ENCODE measurements at places on chromosomes 6 and 20. TPM values are rescaled to one million over a fixed set of nuclear protein-coding genes. Genes with fewer than 3 reads are reported as not detected.

GRCh38 chr6:4675121-4675520, 101.1 kb upstream of the CDYL start:
- DNase-seq, result no peak

GRCh38 chr6:132964868-132965382, 150.6 kb downstream of the RPS12 start:
- DNase-seq, result no peak

OOEP gene
- total RNA-seq, result not detected

DNA sequence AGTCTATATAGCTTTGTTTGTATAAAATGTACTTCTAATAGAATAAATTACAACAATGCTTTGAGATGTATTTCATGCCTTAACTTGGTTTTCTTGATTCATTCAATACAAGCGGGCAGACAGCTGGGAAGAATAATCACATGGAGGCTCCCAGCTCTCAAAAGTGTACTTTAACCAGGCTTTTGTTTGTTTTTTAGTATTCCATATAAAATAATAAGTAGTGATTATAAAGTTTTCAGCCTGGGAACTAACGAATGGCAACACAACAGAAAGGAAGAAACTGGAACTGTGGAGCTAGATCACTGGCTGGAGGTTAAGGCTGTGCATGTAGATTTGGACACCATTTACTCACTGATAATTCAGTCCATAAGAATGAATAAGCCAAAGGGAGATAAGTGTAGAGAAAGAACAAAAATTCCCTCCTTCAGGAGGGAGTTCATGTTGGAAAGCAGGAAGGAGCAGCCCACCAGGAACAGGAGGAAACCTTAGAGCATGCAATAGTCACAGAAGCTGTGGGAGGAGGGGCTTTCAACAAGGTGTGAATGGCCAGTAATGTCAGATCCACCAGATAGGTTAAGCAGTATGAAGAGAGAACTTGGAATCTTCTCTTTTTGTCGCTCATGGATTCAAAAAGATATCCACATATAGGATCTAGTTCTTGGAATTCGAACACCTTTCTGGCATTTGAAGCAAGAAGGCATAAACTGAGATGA, 41.2 kb upstream of the SLC35D3 start:
- DNase-seq, result no peak

DNA sequence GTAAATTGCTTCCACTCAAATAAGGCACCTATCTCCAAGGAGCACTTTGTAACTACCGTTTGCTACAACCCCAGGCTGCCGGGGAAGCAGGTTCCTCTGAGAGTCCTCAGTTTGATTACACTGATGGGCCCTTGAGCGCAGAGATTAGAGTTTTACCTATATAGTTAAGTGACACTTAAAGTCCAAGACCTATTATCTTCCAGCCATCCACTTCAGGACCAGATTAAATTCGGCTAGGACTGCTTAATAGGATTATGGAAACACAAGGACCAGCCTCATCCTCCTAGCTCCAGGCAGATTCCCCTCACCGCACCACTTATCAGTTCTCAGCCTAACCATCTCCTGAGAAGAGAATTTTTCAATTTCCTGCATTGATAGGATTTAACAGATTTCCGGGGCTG, 64.7 kb upstream of the TIAM2 start:
- no peak for DNase-seq

FLOT1 gene
- total RNA-seq, result 207 TPM

- no peak for DNase-seq
Observed at GRCh38 chr20:38386004-38386403, 39.7 kb downstream of the LBP start.

GRCh38 chr6:167710363-167710920, 116.3 kb upstream of the AFDN start:
- no peak for DNase-seq

SNAI1 gene
- total RNA-seq, result 0.81 TPM

GRCh38 chr20:40744818-40745175, 55.8 kb upstream of the MAFB start:
- DNase-seq, result no peak

- DNase-seq, result no peak
Observed at GRCh38 chr6:97198046-97198565, 84.9 kb downstream of the MMS22L start.

- DNase-seq, result no peak
Observed at GRCh38 chr6:155319902-155320301, 5.6 kb upstream of the TFB1M start.

GSTA3 gene
- not detected for total RNA-seq

MTG2 gene
- 20.8 TPM for total RNA-seq

- no peak for DNase-seq
Observed at GRCh38 chr6:19599796-19600464, 237.2 kb upstream of the ID4 start.

- DNase-seq, result no peak
Observed at GRCh38 chr6:169038691-169039090, 215.0 kb downstream of the THBS2 start.

DNA sequence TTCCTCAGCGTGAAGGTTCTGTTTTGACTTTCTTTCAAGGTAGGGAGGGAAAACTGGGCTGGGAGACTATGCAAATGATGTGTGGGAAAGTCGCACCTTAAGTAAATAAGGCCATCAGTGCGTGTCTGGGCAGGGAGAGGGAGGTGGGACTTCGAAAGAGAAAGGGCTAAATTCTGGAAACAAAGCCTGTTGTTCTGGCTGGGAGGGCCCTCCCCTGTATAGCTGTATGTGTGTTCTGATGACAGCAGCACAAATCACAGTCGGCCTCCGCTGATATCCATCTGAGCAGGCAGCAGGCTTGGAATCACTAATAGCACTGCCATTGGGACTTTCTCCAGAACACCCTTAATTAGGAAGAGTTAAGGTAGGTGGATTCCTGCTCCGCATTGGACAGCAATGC, 19.2 kb downstream of the JAG1 start:
- no peak for DNase-seq

SNRNP48 gene
- total RNA-seq, result 17.5 TPM

DNA sequence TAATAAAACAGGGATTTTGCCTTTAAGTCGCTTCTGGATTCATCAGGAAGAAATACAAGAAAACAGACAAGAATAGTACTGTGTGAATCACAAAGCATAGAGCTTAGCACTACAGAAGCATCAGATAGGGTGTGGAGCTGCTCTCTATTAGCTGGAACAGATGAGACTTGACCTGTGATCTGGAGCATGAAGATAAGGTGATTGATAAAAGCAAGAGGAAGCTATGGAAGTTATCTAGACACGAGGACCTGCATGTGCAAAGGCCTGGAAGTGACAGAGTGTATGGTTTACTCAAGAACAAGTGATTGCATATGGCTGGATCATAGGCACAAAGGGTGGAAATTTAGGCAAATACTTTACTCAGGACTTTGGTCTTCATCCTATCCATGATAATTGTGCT, 112.9 kb upstream of the MLIP start:
- DNase-seq, result no peak

HLA-DOA gene
- 1.2 TPM for total RNA-seq

GRCh38 chr6:2549834-2550233, 200.9 kb downstream of the MYLK4 start:
- DNase-seq, result no peak

- peak; percentile 57 for DNase-seq
Observed at GRCh38 chr6:46490425-46491200, 636 bp downstream of the RCAN2 start.

- DNase-seq, result no peak
Observed at GRCh38 chr6:131183427-131184095, 48.3 kb downstream of the AKAP7 start.

EFCAB8 gene
- not detected for total RNA-seq

- no peak for DNase-seq
Observed at GRCh38 chr20:62860924-62861691, 514 bp downstream of the TCFL5 start.

SAPCD1 gene
- total RNA-seq, result 0.86 TPM

DNA sequence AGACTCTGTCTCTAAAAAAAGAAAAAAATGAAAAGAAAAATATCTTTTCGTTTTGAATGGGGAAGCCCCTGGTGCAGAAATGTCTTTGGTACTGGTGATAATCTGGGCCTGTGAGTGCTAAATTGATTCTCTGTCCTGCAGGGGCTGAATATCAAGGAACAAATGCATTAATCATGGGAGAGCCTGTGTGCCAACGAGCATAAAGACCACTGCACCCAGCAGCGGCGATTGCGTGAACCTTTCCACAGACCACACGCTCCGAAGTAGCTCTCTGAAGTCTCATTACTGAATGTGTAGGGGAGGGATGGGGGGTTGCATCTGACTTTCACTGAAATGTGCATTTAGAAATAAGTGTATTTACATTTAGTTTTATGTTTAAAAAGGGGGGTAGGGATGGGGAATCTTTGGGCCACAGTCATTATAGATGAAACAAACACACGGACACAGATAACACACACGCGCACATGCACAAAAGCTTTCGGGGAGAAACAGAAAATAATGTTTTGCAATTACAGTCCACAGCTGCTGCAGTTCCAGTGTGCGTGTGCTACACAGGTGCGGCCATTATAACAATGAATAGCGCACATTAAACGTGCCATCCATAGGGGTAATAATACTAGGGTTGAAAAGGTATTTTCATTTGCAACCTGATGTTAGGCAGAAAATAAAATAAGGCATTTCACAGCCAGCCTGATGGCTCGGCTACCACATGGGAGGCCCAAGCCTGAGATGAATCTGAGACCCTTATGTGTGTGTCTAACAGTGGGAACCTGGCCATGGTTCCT, 154.0 kb downstream of the MBOAT1 start:
- DNase-seq, result no peak

DNA sequence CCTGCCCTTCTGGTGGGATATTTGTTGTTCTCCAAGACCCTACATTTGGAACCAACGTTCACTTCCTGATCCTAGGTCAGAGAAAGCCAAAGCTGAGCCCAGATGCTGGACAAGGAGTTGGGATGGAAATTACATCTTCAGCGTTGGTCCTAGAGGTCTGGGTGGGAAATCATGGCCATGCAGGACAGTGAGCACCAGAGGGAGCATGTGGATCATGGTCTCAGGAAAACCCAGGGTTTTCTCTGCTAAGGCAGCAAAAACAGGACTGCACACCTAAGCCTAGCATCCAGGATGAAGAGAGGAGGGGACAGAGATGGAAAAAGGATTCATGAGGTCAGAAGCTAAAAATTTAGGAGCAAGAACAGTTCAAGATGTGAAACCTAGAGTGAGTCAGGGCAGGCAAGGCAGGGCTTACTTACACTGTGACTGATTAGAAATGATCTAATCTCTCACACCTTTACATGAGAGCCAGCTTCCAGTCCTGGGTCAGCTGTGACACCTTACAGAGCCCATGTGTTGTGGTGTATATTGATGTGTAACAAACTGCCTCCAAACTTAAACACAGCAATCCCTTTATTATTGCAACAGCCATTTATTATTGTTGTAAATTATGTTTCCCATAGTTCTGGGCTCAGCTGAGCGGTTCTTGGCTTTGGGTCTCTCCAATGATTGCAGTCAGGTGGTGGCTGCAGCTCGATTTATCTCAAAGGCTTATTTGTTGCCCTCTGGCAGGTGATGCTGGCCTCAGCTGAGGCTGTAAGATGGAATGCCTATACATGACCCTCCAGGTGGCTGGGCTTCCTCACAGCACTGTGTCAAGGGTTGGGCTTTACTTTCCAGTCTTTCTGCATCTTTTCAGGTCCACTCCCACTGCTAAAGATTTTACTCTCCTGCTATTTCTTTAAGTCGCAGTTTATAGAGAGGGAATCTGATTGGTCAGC, 6.5 kb downstream of the C20orf202 start:
- no peak for DNase-seq

SYCP2 gene
- total RNA-seq, result 0.94 TPM

CDSN gene
- not detected for total RNA-seq

- DNase-seq, result no peak
Observed at GRCh38 chr6:144347933-144348332, 62.8 kb downstream of the UTRN start.

DNA sequence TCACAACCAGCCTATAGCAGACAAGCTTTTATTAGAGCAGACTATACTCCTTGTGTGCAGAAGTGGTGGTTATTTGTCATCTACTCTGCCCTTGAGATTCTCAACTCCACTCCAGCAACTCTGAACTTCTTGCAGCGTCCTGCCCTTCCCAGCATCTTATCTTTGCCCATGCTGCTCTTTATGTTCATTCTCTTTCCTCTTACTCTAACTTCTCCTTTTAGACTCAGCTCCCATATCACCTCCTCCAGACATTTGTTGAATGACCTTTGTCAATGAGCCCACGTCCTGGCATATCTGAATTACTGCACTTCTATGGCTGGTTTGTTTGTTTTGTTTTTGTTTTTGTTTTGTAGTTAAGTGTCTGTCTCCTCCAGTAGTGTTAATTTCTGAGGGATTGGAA, 81.2 kb downstream of the KCNQ5 start:
- DNase-seq, result no peak

- DNase-seq, result no peak
Observed at GRCh38 chr20:61620174-61620573, 368.1 kb downstream of the CDH4 start.

DNA sequence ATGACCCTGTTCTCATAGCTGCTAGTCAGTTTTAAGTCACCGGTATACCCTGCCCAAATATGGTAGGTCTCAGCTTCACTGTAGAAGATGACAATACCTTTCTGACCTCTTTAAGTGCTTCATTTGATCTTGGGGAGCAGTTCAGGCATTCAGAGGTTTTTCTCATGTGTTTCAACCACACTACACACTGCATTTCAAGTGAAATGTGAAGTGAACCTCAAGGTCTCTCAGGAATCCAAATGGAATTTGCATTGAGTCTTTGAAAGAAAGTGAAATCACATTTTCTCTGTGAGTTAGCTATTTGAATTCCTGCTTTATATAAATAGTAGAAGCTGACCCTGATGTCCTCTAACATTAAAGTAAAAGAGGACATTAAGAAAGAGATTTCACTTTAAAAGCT, 461.6 kb downstream of the ADGRB3 start:
- DNase-seq, result no peak

All from Right ventricle myocardium superior (tissue), 1 donor.